Right renal pelvis (tissue), 4 donors: ENCODE measurements at places on chromosomes 13 and 19.

GRCh38 chr19:4338441-4339355, at the start of gene STAP2:
STAP2 (minus strand) TSS chr19:4338827; CDS start chr19:4338753, 74 bp downstream.
- DNase-seq, result no peak

- no peak for DNase-seq
Observed at GRCh38 chr13:79745081-79745480, 264.1 kb downstream of the NDFIP2 start.

- no peak for DNase-seq
Observed at GRCh38 chr19:32866564-32867265, 2.9 kb downstream of the SLC7A9 start.

- DNase-seq, result no peak
Observed at GRCh38 chr13:43295825-43296564, 272.6 kb downstream of the DNAJC15 start.

DNA sequence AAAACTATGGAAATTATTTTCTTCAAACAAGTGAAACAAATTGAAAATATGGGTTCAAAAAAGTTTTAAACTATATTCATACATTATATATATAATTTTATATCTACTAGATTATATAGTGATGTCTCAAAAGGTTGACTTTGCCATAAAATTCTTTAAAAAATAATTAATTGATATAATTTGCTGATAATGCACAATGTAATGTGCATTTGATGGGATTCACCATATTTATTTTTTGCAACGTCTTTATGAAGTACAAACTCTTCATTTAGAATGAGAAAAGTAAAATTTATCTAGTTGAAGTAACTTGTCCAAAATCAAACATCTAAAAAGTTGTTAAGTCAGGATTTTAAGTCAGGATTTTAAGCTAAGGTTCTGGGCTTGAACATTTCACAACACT, 1954.5 kb upstream of the PCDH20 start:
- DNase-seq, result no peak

GRCh38 chr19:15421136-15421695, 2.4 kb upstream of the AKAP8L start:
- no peak for DNase-seq

DNA sequence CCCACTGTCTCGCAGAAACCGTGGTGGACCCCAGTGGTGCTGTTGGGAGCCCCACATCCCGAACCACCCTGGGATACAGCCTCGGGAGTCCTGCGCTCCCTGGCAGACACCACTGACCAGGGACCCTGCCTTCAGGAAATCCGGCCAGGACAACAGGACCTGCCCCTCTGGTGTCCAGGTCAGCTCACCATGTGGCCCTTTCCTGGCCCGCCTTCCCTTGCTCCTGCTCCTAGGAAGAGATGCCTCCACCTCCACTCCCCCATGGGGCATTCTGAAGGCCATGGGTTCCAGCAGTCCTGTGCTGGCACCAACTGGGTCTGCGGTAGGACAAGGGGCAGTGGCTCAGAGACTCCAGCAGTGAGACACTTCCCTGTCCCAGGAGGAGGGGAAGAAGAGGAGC, 22.5 kb upstream of the SLC7A10 start:
- no peak for DNase-seq

DNA sequence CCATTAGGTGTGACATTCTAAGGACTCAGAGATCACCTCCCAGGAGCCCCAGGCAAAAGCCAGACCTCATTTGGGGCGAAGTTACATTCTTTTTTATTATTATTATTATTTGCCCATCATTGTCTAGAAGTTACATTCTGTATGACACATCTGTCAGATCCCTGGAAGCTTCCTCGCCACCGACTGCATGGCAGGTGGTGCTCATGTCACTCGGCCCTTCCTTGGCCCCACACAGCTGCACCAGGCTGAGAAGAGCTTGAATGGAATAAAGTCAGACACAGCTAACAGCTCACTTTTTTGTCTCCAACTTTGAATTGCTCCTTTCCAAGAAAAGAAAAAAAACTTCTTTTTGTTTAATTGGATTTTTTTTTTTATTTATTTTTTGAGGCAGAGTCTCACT, 41.4 kb upstream of the LDLR start:
- no peak for DNase-seq

DNA sequence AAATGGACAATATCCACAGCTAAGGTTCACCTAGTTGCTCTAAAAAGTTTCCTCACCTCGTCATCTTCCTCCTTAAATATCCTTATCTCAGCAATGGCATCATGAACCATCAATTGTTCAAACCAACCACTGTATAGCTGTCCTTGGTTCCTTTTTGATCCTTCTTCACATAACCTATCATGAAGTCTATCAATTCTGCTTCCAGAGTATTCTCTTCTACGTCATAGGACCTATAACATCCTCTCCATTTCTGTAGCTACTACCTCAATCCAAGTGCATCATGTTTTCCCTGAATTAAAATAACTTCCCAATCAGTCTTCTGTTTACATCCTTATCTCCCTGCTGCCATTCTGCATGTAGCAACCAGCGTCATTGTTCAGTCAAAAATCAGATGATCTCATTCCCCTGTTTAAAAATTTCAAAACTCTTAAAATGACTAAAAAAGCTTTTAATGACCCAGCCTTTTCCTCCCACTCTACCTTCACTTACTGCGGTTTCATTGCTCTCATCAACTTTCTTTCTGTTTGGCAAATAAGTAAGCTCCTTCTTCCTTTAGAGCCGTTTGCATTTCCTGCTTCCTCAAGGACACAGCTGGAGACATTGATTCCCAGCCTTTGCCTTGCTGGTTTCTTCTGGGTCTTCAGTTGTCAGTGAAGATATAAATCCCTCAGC, 223.9 kb upstream of the MIR17HG start:
- DNase-seq, result no peak

- DNase-seq, result no peak
Observed at GRCh38 chr13:78420814-78421213, 182.5 kb downstream of the POU4F1 start.

GRCh38 chr13:19836472-19836871, 27.0 kb downstream of the ZMYM5 start:
- DNase-seq, result no peak

GRCh38 chr13:28495538-28496187, 735 bp upstream of the FLT1 start:
- no peak for DNase-seq

GRCh38 chr13:37484056-37484455, 114.5 kb downstream of the POSTN start:
- no peak for DNase-seq

GRCh38 chr19:21314676-21315075, 14.5 kb downstream of the ZNF708 start:
- DNase-seq, result no peak

DNA sequence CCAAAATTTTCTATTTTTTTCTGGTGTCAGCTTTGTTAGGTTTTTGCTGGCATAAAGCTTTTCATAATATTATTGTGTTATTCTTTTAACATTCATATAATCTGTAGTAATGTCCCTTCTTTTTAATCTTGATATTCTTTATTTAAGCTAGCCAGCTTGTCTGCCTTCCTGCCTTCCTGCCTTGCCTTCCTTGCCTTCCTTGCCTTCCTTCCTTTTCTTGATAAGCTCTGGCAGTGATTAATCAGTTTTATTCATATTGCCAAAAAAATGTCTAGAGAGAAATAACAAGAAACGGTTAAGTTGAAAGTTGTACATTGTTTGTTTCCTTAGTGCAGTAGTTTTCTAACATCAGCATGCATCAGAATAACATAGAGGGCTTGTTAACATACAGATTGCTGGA, 257.5 kb downstream of the MAB21L1 start:
- DNase-seq, result no peak

- DNase-seq, result peak; percentile 67
Observed at GRCh38 chr19:4534836-4535658, at the start of gene PLIN5. PLIN5 (minus strand) TSS chr19:4535224; CDS start chr19:4534074, 1,150 bp downstream.

DNA sequence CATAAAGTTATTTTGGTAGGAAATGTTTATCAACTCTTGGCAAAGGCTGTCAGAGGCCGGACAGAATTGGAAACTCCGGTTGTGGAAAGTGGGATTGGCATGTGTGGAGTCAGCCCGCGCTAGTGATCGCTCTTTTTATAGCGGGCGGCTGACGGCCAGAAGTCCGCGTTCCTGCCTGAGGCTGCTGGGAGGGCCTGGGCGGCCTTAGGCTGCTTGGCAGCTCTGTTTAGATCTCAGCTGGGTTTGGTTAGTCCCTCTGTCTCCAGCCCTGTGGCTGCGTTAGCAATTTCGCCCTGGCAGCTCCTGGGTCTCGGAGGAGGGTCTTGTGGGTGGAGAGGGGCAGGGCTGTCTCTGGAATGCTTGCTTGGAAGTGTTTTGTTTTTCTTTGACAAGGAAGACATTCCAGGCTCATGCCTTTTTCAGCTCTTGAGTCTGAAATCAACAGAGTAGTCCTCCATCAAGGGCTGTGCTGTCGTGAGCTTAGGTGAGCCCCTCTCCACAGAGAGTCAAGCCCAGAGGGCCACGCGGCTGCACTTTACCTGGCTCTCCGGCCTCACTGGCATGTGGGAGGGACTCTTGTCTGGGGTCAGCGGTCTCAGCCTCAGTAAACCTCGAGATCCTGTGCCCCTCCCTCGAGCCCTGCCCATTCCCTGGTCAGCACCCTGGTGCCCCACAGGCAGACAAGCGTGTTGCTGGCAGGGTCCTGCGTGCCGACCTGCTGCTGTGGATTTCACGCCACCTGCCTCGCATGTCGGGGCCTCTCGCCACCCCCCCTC, 22.5 kb downstream of the DOT1L start:
- peak; percentile 38 for DNase-seq

DNA sequence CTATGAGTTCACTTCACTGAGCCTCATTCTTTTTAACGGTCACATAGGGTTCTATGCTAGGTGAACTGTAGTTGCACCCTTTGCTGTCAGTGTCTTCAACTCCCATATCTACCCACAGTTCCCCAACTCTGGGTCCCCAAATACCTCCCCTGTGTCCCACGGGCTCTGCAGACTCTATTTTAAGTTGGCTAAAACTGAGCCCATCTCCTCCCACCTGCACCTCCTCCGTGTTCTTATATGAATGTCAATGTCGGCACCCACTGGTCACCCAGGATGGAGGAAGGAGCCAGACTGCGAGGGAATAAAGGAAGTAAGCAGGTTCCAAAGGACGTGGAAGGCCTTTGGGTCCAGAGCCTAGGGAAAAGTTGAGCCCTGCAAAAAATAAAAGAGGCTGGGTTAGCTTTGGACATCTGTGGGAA, 802 bp upstream of the PIN1 start:
- no peak for DNase-seq
